Pericardium fibroblast (primary cell): ENCODE measurements at places on chromosomes 7 and 10. TPM values are rescaled to one million over a fixed set of nuclear protein-coding genes. Genes with fewer than 3 reads are reported as not detected.

Gene TSPAN13
- 1.0 and 5.6 TPM in 2 replicates for total RNA-seq

Gene OPN1SW
- not detected in 2 replicates for total RNA-seq

Gene FAM237B
- total RNA-seq, result not detected in 2 replicates

Gene SEMA4G
- total RNA-seq, result 1.4 and 2.3 TPM in 2 replicates

Gene UCN3
- not detected in 2 replicates for total RNA-seq

Gene LRRC17
- total RNA-seq, result 76.1 and 264 TPM in 2 replicates

Gene UNCX
- total RNA-seq, result not detected in 2 replicates

Gene DPCD
- 32.8 and 52.2 TPM in 2 replicates for total RNA-seq

Gene TECPR1
- 10.5 and 19.0 TPM in 2 replicates for total RNA-seq

Gene RBP4
- total RNA-seq, result 1.2 and 6.2 TPM in 2 replicates

Gene CDH23
- under 0.01 and 1.1 TPM in 2 replicates for total RNA-seq

Gene CCL24
- total RNA-seq, result not detected in 2 replicates

Gene NOS3
- total RNA-seq, result 2.9 and 3.5 TPM in 2 replicates

Gene ENKUR
- total RNA-seq, result not detected in 2 replicates

Gene CRTAC1
- 0.12 TPM in 1 of 2 replicates, not detected in the other for total RNA-seq

Gene SPOCK2
- under 0.01 and 0.26 TPM in 2 replicates for total RNA-seq

Gene PAPOLB
- 0.12 TPM in 1 of 2 replicates, not detected in the other for total RNA-seq

Gene TAS2R41
- total RNA-seq, result not detected in 2 replicates

Gene IDI2
- total RNA-seq, result not detected in 2 replicates

Gene TLX1
- not detected in 2 replicates for total RNA-seq

Gene KCNH2
- total RNA-seq, result 0.12 and 0.34 TPM in 2 replicates

Gene ACBD7
- 0.47 and 2.5 TPM in 2 replicates for total RNA-seq

Gene LIPJ
- total RNA-seq, result not detected in 2 replicates

Gene CALHM2
- total RNA-seq, result 84.4 and 88.9 TPM in 2 replicates

Gene ADAM22
- 0.12 and 0.26 TPM in 2 replicates for total RNA-seq

Gene TACR2
- not detected in 2 replicates for total RNA-seq

Gene RPEL1
- total RNA-seq, result 0.09 and 0.12 TPM in 2 replicates

Gene CAV1
- total RNA-seq, result 306 and 311 TPM in 2 replicates

Gene GPR85
- 0.35 and 7.6 TPM in 2 replicates for total RNA-seq

Gene SPDYE2
- not detected in 2 replicates for total RNA-seq

Gene TRIM4
- 30.2 and 40.9 TPM in 2 replicates for total RNA-seq

Gene TMEM176A
- total RNA-seq, result 4.1 and 6.2 TPM in 2 replicates

Gene SORBS1
- total RNA-seq, result 1.1 and 5.6 TPM in 2 replicates

Gene DRGX
- not detected in 2 replicates for total RNA-seq

Gene ZEB1
- total RNA-seq, result 42.6 and 58.4 TPM in 2 replicates

Gene ANKRD16
- total RNA-seq, result 3.5 and 6.7 TPM in 2 replicates

Gene TUBB8
- not detected in 2 replicates for total RNA-seq

Gene TUBAL3
- total RNA-seq, result not detected in 2 replicates

Gene OPN4
- not detected in 2 replicates for total RNA-seq

Gene PRXL2A
- 11.3 and 12.2 TPM in 2 replicates for total RNA-seq

Gene LLCFC1
- total RNA-seq, result not detected in 2 replicates

Gene EVX1
- not detected in 2 replicates for total RNA-seq

Gene SLC26A3
- not detected in 2 replicates for total RNA-seq

Gene ZNF804B
- not detected in 2 replicates for total RNA-seq

Gene UTF1
- not detected in 2 replicates for total RNA-seq

Gene CRYGN
- under 0.01 TPM in 1 of 2 replicates, not detected in the other for total RNA-seq

Gene NPC1L1
- not detected in 2 replicates for total RNA-seq

Gene HTR7
- total RNA-seq, result 0.35 and 5.5 TPM in 2 replicates

Gene RAB18
- 23.6 and 32.2 TPM in 2 replicates for total RNA-seq

Gene TRPV5
- not detected in 2 replicates for total RNA-seq

Gene FAM25A
- total RNA-seq, result not detected in 2 replicates

Gene PRTFDC1
- total RNA-seq, result 4.1 and 9.6 TPM in 2 replicates

Gene PDE6C
- total RNA-seq, result not detected in 2 replicates

Gene COL13A1
- 3.3 and 4.9 TPM in 2 replicates for total RNA-seq

Gene ENTPD1
- 2.3 TPM in 1 of 2 replicates, not detected in the other for total RNA-seq

Gene ATAD1
- 25.8 and 30.3 TPM in 2 replicates for total RNA-seq

Gene CDNF
- total RNA-seq, result 0.09 and 4.8 TPM in 2 replicates

Gene PLAU
- total RNA-seq, result 52.7 and 77.5 TPM in 2 replicates

Gene CTTNBP2
- 0.35 TPM in 1 of 2 replicates, not detected in the other for total RNA-seq
